ENCODE measurements at places on chromosomes 13 and 19. TPM values are rescaled to one million over a fixed set of nuclear protein-coding genes. Genes with fewer than 3 reads are reported as not detected.

The ZNF723 gene
- not detected for total RNA-seq

The CGB5 gene
- not detected for total RNA-seq

The RHPN2 gene
- 1.7 TPM for total RNA-seq

The FXYD3 gene
- total RNA-seq: 5.9 TPM

The HSD17B14 gene
- total RNA-seq: 20.1 TPM

The NLRP4 gene
- not detected for total RNA-seq

The SPART gene
- 84.2 TPM for total RNA-seq

The FAM83E gene
- total RNA-seq: not detected

The LILRA1 gene
- total RNA-seq: 2.3 TPM

The NBEA gene
- 38.0 TPM for total RNA-seq

The IZUMO2 gene
- total RNA-seq: not detected

The MUC16 gene
- total RNA-seq: not detected

The CEACAM8 gene
- not detected for total RNA-seq

The GJB2 gene
- not detected for total RNA-seq

The ZNF547 gene
- total RNA-seq: 3.5 TPM

The MCF2L gene
- 7.5 TPM for total RNA-seq

The N4BP2L2 gene
- total RNA-seq: 160 TPM

The ZNF460 gene
- total RNA-seq: 60.7 TPM

The POU2F2 gene
- 2.5 TPM for total RNA-seq

The RPL18 gene
- 2,808 TPM for total RNA-seq

The HCST gene
- 5.8 TPM for total RNA-seq

The KLK3 gene
- not detected for total RNA-seq

The DZIP1 gene
- total RNA-seq: 17.5 TPM

The LILRA2 gene
- total RNA-seq: 3.1 TPM

The CACNG7 gene
- not detected for total RNA-seq

The NXNL1 gene
- not detected for total RNA-seq

The POMP gene
- total RNA-seq: 96.4 TPM

The MAN2B1 gene
- total RNA-seq: 59.8 TPM

The ACP5 gene
- 10.4 TPM for total RNA-seq

The SSBP4 gene
- 53.5 TPM for total RNA-seq

The SPRED3 gene
- total RNA-seq: 0.27 TPM

Measured in sigmoid colon (tissue), 7 donors.